ENCODE measurements at places on chromosomes 12 and 14.

GRCh38 chr14:97022741-97023140 lies 225.6 kb downstream of the VRK1 start:
- no peak overlapping the region for H3K27ac ChIP-seq
- no peaks in the 10 kb centered on the region for H3K36me3 ChIP-seq
- H3K4me1 ChIP-seq, result no peaks in the 10 kb centered on the region
- no peaks in the 10 kb centered on the region for H3K27me3 ChIP-seq
- no peak overlapping the region for H3K4me3 ChIP-seq
- no peak for DNase-seq

DNA sequence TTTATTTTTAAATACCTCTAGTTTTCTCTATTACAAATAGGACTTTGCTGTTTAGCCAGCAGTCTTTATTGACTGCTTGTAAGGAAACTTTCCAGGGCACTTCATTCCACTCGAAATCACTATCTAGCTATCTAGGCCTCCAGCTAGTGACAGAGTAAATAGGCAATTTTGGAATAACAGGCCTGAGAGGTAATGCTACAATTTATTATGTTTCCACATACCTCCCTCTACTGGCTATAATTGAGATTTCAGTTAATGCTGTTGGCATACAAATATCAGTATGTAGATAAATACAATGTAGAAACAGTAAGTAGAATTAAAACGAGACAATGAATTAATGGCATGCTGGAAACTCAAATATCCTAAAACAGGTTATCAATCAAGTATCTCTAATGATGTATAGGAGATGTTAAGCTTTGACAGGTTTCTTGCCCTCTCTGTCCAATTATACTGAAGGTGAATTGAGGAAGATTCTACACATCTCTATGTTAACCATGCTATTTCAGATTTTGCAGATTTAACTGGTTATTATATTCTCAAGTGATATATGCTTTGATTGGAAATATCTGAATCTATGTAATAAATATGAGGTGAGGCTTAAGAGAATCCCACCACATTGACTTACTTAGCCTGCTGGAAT lies 7.2 kb downstream of the DTD2 start:
- peaks cover 3% of the 10 kb centered on the region for H3K36me3 ChIP-seq
- no peaks in the 10 kb centered on the region for H3K4me1 ChIP-seq

DNA sequence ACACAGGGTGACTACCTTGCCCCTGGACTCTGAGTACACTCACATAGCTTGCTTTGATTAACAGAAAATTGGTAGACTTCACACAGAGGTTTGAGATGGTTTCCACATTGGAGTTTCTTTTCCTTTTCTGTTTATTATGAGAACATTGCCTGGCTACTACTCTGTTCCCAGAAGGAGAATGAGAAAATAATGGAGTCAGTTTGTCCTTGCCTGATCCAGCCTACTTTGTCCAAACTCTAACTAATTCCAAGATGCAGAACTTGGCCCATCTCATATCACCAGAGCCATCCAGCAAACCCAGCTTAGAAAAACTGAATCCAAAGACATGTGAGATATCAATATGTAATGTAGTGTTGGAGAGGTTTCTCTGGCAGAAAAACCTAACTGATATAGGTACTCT lies 20.4 kb downstream of the TAS2R50 start:
- DNase-seq, result no peak
- H3K4me3 ChIP-seq, result no peak overlapping the region
- H3K4me1 ChIP-seq, result no peaks in the 10 kb centered on the region
- H3K27ac ChIP-seq, result no peak overlapping the region

DNA sequence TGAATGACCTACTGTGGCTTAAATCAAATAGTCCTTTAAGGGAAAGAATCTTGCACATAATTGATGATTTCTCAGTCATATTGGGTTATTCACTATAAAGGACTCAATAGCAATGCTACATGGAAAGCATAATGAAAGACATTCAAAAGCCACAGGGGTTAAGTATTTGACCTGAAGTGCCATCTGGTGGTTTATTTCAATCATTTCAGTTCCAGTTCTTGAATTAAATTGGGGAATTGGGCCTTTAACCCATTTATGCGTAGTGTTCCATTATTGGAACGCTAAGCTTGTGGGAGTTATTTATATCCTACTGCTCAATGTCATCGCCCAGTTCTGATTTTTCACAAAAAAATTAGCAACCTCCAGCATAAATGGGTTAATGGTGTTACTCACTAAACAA lies 41.3 kb upstream of the C12orf71 start:
- no peaks in the 10 kb centered on the region for H3K4me1 ChIP-seq
- DNase-seq, result no peak
- H3K36me3 ChIP-seq, result no peaks in the 10 kb centered on the region
- no peak overlapping the region for H3K27ac ChIP-seq

GRCh38 chr12:132430838-132431774 lies 58.8 kb upstream of the FBRSL1 start:
- peak overlapping the region; percentile 91 for H3K27ac ChIP-seq

GRCh38 chr12:49824895-49825294 lies 3.3 kb downstream of the NCKAP5L start:
- H3K4me3 ChIP-seq, result no peak overlapping the region
- peak overlapping the region; percentile 57 for H3K27ac ChIP-seq
- no peaks in the 10 kb centered on the region for H3K27me3 ChIP-seq
- peaks cover 3% of the 10 kb centered on the region for H3K4me1 ChIP-seq
- no peak for DNase-seq
- no peaks in the 10 kb centered on the region for H3K36me3 ChIP-seq

DNA sequence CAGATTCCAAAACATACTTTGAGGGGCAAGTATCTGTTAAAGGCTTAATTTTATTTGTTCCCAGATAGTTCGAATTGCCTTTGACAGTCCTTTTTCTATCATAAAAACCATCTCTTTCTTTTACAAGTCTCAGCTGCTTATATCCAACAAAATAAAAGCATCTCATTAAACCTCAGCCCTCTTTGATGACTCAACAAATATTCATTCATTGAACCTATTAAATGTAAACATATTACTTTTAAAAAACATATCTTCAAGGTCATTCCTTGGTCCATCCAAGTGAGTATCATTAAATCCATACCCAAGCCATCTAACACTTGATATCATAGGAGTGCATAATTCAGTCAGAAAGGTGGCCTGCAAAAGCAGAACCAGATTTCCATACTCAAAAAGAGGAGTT lies 154.6 kb upstream of the BCL2L14 start:
- H3K4me1 ChIP-seq, result no peaks in the 10 kb centered on the region
- H3K27ac ChIP-seq, result no peak overlapping the region
- no peaks in the 10 kb centered on the region for H3K36me3 ChIP-seq

- H3K4me3 ChIP-seq, result no peak overlapping the region
- H3K36me3 ChIP-seq, result no peaks in the 10 kb centered on the region
- H3K27ac ChIP-seq, result no peak overlapping the region
- H3K4me1 ChIP-seq, result no peaks in the 10 kb centered on the region
- DNase-seq, result no peak
- no peaks in the 10 kb centered on the region for H3K27me3 ChIP-seq
These were observed 383.0 kb downstream of the LRIG3 start for GRCh38 chr12:58537278-58537677.

Data from pancreas (tissue), 10 donors.